LoVo (cell line): ENCODE measurements at places on chromosomes 1 and 21.

DNA sequence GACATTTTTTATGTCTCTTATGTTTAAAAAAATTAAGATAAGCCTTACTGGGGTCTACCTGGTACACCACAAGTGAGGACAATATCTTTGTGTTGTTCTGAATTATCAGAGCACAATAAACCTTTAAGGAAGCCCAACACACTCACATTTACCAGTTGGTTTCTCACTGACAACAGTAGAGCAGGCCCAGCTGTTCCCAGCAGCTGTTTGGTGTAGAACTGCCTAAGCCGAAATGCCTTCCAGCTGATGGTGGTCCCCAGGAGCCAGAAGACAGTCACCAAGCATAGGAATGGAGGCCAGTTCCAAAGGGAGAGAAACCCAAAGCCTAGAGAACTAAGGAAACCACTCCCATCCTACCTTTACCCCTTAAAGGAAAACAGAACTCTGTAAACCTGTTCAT, 428.6 kb upstream of the CAMK1G start:
- DNase-seq, result no peak

DNA sequence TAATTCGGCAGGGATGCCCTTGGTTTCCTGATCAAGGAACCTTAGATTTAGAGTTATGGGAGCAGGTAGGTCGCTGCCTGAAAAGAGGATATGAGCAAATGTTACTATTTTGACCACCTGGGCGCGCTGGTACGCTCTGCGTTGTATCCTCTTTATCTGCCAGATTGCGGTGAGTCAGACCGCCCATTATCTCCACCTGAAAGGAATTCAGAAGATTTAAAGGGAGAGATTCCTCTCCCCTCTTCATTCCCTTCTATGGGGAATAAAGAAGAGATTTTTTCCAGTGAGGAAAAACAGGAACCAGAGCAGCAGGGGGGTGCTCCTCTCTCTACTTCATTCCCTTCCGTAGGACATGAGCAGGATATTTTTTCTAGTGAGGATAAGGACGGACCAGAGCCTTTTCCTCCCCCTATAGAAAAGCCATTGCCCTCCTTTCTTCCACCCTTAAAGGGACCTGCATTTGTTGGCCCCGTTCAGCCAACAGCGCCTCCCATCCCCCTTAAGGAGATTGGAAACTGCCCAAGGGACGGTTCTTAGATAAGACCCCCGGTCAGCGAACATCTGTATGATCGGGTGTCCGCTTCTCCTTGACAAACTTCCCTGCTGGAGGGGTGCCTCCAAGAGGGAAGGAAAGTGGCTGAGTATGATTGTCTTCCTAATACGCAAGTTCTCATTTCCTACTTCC, 34.1 kb downstream of the CLCA1 start:
- DNase-seq, result peak; percentile 51

DNA sequence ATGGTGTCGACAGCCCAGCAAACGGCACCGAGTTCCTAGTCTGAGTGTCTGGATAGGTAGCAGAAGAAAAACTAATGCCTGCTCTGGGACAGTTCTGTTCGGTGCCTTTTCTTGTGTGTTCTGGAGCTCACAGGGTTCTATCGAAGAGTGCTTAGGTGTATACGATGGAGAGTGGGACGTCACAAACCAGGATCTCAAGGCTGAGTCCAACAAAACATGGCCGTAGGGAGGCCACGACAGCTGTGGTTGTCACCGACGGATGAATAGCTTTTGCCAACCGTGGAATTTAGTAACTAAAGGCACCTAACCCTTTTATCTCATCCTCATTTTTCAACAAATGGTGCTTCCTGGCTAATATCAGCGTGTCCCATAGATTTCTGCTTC, 635 bp upstream of the SYNJ1 start:
- no peak for DNase-seq

- no peak for DNase-seq
Measured at GRCh38 chr1:4485398-4485797, 169.0 kb upstream of the AJAP1 start.

GRCh38 chr1:25728301-25728935, 71.6 kb upstream of the SELENON start:
- DNase-seq, result no peak

DNA sequence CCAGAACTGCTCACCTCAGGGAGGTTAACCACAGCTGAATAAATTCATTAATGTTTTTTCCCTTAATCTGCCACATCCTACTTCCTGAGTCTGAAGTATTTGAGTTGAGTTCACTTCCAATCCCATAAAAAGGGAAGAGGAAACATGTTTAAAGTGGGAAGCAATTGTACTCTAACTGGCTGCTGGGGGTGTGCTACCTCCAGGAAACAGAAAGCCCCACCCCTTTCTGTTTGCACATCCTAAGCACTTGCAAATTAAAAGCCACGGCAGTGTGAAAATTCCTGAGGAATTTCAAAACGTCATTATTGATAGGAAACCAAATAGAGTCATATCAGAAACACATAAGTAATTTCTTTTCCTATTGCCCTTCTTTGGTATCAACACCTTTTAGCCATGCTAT, 307.0 kb upstream of the NR5A2 start:
- DNase-seq, result no peak

GRCh38 chr1:202192770-202193613, 607 bp upstream of the LGR6 start:
- peak; percentile 63 for DNase-seq
